ENCODE measurements at places on chromosomes 3 and 15.

GRCh38 chr3:188686324-188686723, 485.4 kb upstream of the TPRG1 start:
- DNase-seq: no peak

GRCh38 chr3:13301286-13301987, 118.7 kb downstream of the NUP210 start:
- no peak for DNase-seq

GRCh38 chr3:98966862-98967546, 65.5 kb upstream of the DCBLD2 start:
- DNase-seq: no peak

DNA sequence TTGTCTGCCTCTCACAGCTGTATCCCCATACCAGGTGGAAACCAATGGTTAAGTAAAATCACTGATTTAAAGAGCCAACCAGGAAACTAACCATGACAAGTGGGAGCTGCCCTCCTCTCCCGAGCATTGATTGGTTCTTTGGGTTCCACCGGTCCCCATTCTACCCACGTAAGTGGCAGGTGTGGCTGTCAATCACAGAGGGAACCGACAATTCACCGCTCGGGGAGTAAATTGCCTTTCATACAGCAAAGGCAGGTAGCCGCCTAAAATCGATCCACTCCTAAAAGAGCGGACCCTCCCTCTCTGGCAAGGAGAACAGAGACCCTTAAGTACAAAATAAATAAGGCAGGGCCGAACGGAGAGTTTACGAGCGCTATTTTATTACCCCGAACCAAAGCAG, 1.2 kb downstream of the ERC2 start:
- DNase-seq: no peak

- DNase-seq: no peak
These were observed 33.9 kb downstream of the RLBP1 start for GRCh38 chr15:89187301-89187985.

DNA sequence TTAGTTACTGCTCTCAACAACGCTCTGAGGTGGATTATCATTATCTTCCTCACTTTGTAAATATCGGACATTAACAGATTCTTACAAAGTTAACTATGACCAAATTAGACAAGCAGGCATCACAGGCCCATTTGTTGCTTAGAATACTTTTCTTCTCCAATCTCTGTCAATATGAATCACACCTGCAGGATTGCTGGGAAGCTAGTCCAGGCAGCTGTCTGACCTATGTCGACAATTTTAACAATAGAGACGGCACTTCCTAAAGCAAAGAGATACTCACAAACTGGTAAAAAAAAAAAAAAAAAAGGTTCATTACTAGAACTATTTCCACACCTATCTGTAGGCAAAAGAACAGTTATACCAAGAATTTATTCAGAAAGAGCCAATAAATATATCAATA, 85.3 kb downstream of the DPH6 start:
- no peak for DNase-seq

DNA sequence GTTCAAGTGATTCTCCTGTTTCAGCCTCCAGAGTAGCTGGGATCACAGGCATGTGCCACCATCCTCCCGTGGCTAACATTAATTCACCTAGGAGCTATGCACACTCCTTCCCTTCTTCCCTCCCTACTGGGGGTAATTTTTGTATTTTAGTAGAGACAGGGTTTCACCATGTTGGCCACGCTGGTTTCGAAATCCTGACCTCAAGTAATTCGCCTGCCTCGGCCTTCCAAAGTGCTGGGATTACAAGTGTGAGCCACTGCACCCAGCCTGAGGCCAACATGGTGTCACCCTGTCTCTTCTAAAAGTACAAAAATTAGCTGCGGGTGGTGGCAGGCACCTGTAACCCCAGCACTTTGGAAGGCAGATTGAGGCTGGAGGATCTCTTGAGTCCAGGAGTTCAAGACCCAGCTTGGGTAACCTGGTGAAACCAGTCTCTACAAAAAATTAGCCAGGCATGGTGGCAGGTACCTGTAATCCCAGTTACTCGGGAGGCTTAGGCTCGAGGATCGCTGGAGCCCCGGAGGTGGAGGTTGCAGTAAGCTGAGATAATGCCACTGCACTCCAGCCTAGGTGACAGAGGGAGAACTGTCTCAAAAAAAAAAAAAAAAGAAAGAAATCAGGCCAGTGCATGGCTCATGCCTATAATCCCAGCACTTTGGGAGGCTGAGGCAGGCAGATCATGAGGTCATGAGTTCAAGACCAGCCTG, 6.1 kb downstream of the RNU5B-1 start:
- DNase-seq: no peak

- DNase-seq: no peak
These were observed 22.7 kb downstream of the SEC61A1 start for GRCh38 chr3:128074851-128075521.

DNA sequence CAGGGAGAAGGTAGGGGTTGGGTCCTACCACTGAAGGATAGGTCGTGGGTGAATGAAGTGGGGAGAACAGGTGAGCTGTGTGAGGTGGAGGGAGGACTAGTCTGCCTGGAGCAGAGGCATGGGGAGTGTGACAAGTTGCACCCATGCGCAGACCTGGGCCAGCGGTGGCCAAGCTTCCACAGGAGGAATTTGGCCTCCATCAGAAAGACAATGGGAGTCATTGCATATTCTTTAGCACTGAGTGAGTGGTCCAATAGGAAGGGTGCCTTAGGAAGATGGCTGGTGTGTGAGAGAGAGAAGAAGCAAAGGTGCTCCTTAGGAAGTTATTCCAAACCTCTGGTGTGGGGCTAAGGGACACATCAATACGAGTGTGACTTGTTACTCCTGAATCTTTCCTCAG, 191.1 kb downstream of the KCNAB1 start:
- DNase-seq: no peak

DNA sequence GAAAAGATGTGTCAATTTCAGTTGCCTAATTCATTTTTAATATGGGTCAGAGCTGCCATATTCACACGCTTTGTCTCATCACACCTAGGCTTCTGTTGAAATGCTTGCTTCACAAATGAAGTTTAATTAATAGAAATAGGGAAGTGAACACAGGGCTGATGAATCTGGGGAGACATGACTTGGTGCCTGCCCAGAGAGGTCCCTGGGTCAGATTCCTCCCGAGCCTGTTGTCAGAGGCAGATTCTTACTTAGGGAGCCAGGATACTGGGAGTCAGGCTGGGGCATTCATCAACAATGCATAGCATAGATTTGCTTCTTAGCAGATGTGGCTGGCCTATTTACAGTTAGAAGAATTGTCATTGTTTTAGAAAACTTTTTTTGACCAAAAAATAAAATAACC, 90.6 kb downstream of the CACNA1D start:
- no peak for DNase-seq

GRCh38 chr15:50183112-50183794, 1.3 kb downstream of the SLC27A2 start:
- no peak for DNase-seq

- no peak for DNase-seq
These were observed 10.0 kb upstream of the PAQR5 start for GRCh38 chr15:69288531-69289341.

DNA sequence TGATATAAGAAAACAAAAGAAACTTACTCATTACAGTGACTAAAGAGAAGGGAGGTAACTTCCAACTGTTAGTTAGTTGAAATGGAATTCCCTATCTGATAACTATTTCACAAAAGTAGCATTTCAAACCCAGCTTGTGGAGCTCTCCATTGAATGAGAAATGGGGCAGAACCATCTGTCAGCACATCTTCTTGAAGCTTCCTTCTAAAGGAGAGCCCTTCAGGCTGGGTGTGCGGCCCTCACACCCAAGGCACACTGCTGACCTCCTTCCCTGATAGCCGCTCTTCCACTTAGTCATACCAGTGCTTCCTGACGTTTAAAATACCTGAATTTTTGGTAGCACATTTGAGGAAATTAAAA, 28.1 kb upstream of the VEPH1 start:
- DNase-seq: no peak

- no peak for DNase-seq
These were observed 15.8 kb upstream of the THUMPD3 start for GRCh38 chr3:9347081-9347480.

DNA sequence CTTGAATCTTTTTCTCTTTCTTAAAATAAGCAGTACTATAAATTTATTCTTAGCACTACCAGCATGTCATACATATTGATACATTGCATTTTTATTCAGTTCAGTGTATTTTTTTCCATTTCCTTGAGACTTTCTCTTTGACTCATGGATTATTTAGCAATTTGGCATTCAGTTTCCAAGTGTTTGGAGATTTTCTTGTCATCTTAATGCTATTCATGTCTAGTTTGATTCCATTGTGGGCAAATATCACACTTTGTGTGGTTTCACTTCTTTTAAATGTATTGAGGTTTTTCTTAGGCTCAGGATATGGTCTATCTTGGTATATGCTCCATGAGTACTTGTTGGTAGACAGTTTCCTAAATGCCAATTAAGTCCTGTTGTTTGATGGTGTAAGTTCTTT, 99.5 kb downstream of the CHRNA7 start:
- no peak for DNase-seq

- no peak for DNase-seq
These were observed 263.4 kb upstream of the WNT5A start for GRCh38 chr3:55750525-55750924.

DNA sequence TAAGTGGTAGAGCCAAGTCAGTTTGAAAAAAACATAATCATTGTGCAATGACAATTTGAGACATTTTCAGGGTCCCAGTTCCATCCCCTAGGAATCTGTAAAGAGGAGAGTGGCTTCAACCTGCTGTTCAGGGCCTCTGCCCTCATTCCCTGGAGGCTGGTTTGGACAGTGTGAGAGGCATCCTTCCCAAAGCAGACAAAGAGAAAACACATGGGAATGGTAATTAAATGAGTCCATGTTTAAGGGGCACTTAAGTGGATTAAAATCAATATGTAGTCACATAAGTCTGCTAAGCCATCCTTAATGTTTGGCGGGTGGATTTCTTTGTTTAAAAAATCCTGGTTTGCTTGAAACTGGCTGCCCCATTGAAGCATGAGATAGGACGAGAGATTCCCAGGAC, 146.3 kb upstream of the CTDSPL start:
- no peak for DNase-seq

DNA sequence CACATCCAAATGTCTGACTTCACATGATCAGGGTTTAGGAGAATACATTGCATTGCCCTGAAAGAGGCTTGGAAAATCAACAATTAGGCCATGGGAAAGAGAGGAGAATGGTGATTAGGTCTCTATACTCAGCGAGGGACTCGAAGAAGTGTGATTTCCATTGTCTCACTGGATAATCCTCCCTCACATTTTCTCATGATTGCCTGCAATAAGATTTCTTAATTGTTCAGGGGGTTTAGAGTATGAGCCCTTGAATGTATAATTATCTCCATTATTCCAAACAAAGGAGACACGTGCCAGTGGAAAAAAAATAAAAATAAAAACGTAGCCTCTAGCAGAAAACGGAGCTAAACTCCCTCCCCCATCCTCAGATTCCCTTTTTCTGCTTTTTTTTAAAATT, 173.2 kb downstream of the TPRG1 start:
- no peak for DNase-seq

- peak; percentile 66 for DNase-seq
These were observed 31.1 kb downstream of the UMPS start for GRCh38 chr3:124761250-124761796.

DNA sequence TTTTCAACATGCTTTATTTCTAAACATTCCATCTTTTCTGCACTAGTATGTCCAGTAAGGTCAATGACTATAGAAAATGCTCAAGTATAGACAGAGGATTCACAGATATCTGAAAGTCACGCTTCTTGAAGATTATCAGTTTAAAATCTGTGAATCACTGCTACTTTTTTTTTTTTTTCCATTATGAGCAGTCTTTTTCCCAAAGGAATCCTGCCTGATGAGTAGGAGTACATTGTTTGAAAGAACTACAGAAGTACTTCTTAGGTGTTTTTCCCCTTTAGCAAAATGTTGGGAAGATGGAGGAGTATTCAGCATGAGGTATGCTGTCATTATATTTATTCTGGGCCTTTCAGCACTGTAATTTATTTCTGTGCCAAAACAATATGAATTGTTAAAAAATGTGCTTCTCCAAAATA, 266.2 kb downstream of the NLGN1 start:
- DNase-seq: no peak

DNA sequence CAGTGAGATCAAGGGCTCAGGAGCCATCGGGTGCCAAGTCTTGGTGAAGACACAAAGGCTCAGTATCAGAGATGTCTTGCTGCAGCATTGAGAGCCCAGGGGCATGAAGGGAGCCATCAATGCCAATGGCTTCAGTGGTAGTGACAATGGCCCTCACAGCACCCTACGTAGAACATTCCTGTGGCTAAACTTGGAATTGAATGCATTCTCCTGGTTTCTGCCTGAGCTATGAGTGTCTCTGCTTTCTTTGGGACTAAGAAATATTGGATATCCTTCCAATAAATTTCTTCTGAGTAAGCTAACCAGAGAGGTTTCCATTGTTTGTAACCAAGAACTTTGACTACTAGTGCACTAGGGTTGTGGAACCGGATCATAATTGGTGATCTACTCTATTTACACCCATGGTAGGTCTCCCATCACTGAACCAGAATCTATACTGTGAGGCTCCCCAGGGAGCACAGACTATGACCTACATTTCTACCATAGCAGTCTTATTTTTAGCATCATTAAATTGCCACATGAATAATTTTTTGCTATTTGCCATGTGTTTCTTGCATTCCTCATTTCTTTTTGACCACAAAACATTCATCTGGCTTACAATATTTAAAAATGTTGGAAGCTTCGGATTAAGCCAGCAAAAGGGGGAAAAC, 31.6 kb upstream of the PDZRN3 start:
- no peak for DNase-seq

DNA sequence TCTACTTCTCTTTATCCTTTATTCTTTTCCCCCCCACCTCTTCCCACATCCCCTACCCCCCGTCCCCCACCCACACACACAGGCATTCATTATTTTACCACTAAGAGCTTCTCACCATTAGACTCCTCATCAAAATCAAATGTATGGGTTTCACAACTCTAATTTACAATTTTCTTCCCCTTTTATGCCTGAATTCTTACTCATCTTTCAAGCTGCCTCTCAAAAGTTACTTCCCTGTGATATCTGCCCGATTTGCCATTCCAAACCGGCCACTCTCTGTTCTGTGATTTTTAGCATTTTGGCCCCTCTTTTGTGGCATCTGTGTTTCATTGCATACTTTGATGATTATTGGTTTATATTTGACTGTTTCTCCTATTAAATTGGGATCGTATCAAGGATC, 42.2 kb downstream of the SLC9A9 start:
- DNase-seq: no peak

- no peak for DNase-seq
These were observed 218.6 kb downstream of the NR2F2 start for GRCh38 chr15:96549136-96549535.

DNA sequence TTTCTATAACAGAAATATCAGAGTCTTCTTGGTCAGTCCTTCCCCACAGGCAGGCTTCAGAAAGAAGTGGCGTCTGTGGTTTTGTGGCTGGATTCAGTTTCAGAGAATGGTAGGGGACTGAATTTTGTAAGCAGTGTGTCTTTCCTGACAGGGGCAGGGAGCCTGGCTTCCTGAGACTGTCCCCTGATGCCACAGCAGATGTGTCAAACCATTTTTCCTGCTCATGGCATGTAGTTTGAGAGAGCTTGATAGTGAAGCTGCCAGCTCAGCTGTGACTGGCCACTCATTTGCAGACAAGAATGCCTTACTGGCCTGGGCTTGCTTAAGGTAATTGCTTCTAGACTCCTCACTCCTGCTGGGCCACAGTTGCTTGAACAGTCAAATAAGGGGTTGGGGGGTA, 26.4 kb downstream of the LARS2 start:
- DNase-seq: no peak
